ENCODE measurements at places on chromosomes 5 and 9. TPM values are rescaled to one million over a fixed set of nuclear protein-coding genes. Genes with fewer than 3 reads are reported as not detected.

The SVEP1 gene
- total RNA-seq: not detected

The GARIN3 gene
- total RNA-seq: not detected

The PALM2AKAP2 gene
- not detected for total RNA-seq

The SET gene
- 241 TPM for total RNA-seq

The MELK gene
- 0.42 TPM for total RNA-seq

The PCDHB4 gene
- total RNA-seq: not detected

The PDE6A gene
- not detected for total RNA-seq

The OCLN gene
- total RNA-seq: 6.8 TPM

The CCDC192 gene
- total RNA-seq: not detected

The PCDH12 gene
- total RNA-seq: not detected

The PCDHB13 gene
- total RNA-seq: not detected

The SCGB3A2 gene
- total RNA-seq: not detected

The MSX2 gene
- total RNA-seq: 0.31 TPM

The IL4 gene
- total RNA-seq: not detected

DNA sequence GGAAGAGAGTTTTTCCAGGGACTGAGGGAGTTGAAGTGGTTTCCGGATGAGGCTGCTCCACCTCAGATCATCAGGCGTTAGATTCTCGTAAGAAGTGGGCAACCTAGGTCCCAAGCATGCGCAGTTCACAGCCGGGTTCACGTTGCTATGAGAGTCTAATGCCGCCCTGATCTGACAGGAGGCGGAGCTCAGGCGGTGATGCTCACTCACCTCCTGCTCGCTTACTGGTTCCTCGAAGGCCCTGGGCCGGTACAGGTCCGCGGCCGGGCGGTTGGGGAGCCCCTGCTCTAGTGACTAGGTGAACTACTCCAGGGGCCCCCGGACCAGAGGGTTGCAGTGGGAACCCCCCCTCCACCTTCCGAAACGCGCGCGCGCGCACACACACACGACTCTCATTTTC lies 997 bp upstream of the RNF130 start:
- no peak for DNase-seq

DNA sequence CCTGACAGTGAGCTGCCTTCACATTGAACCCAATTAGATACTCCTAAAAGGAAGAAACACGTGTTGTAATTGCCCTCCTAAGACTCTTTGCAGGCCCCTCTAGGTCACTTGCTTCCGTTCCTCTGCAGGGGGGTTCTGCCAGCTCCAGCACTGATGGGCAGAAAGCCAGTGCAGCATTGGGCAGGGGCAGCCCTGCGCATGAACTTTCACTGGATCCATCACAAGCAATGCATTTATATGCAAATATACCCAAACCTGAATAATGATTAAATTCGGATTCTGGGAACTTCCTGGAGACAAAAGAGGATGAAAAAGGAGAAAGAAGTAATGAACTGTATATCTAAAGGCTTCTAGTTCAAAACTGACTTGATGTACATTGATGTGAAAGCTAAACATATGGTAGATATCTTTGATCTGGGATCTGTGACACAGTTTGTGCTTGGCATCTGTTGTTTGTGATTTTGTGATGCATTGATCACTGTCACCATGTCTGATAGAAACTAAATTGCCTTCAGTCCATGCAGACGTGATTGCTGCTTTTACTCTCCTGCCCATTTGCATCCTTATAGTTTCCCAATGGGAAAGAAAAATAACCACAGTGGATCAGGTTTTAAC lies 313.4 kb downstream of the DEPDC1B start:
- DNase-seq: no peak

DNA sequence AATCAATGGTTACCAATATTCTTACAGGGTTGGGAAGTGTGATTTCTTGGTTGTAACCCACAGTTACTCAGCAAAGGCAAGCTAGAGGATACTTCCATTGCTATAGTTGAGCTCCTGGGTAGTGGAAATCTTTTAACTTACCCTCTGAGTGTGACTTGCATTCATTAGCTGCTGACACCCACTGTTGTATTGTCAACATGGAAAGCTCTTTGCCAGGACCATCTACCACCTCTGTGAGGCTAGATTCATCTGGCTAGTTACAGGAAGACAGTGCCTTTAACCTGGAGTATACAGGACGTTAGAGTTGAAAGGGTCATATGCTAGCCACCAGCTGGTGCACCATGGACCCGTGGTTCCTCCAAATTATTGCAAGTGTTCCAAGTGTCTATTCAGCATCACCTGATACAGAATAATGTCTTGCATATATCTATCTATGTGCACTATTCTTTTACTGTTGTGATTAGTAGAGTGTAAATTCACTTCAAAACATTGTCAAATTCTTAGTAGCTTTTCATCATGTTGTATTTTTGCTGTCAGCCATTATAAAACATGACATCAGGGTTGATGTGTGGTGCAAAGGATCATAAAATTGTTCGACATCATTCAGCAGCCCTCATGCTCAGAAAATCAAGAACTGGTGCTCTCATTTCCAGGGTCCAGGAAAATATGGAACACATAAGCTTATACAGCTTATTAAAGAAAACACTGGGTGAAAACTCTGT lies 239.0 kb downstream of the PJA2 start:
- DNase-seq: no peak

GRCh38 chr9:87567983-87568382 lies 70.3 kb downstream of the DAPK1 start:
- DNase-seq: no peak

GRCh38 chr9:32525709-32526030 lies 326 bp downstream of the RIGI start:
- no peak for DNase-seq

DNA sequence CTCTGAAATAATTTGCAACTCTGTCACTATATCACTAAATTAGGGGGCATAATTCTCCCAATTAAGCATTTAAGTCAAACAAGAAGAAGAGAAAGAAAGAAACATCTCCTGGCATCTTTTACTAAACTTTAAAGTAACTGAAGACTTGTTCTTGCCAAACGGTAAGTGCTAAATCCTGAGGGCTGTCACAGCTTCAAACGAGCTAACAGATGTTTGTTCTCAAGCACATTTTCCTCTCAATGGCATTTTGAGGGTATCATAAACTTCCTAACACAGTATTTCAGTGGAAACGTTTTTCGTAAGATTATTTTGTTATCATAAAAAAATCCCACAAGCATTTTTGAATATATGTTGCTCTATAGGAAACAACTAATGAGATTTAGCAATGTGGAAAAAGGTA lies 169.5 kb upstream of the TAS2R1 start:
- no peak for DNase-seq

- DNase-seq: no peak
Measured at GRCh38 chr5:172153695-172154094, 34.3 kb downstream of the STK10 start.

DNA sequence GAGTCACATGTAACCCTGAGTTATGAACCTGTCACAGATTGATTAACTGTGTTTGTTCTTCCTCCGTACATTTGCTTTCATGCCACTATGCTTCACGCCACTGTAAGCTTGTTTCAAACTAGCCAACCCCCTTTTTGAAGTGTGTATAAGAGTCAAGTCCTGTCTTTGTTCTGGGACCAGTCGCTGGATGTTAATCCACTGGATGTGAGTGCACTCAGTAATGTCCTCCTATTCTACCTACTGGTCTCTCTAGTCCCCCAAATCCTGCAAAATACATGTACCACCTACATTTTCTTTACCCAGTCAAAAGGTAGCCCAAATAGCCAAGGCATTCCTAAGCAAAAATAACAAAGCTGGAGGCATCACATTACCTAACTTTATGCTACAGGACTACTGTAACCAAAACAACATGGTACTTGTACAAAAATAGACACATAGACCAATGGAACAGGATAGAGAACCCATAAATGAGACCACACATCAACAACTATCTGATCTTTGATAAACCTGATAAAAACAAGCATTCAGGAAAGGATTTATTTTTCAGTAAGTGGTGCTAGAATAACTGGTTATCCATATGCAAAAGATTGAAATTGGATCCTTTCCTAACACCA lies 1139.1 kb upstream of the SEMA6A start:
- peak; percentile 8 for DNase-seq

GRCh38 chr5:150122158-150122510 lies 33.5 kb downstream of the PDGFRB start:
- DNase-seq: peak; percentile 53

DNA sequence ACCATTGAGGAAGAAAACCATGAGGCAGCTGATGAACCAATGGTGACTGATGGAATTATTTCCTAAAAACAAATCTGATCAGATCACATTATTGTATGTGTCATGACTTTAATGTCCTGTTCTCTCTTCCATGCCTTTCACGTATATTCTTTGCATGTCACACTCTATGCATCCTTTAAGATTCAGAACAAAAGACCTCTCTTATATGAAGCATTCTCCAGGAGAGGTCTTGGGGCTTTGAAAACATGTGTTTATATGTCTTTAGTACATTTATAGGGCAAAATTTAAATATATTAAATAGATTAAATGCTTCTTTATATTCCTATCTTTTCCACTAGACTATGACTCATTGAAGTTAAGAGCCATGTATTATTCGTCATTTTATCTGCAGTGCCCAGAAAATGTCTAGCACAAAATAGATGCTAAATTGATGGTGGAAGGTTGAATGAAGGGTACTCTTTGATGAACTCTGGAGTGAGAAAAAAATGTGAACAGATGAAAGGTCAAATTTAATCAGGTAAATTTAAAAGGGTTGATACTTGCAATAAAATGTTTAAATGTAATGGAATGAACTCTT lies 196.3 kb downstream of the PSAT1 start:
- no peak for DNase-seq

GRCh38 chr5:120806202-120806601 lies 342.1 kb downstream of the PRR16 start:
- no peak for DNase-seq

DNA sequence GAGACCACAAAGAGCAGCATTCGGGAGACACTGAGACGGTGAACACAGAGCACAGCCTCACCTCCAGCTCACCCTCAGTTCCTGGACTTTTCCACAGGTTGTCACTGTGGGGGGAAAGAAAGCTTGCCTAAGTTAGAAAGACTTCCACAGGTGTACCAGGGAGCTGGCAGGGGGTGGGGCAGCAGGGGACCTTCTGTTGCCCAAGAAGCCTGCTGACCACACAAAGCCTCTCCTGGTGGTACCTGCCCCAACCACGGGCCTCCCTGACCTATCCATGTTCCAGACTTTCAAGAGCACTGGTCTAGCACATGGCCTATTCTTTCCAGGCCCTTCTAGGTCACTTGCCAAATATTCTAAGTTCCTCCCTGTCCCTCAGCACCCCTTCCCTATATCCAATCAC lies 550.8 kb downstream of the BNC2 start:
- DNase-seq: no peak

DNA sequence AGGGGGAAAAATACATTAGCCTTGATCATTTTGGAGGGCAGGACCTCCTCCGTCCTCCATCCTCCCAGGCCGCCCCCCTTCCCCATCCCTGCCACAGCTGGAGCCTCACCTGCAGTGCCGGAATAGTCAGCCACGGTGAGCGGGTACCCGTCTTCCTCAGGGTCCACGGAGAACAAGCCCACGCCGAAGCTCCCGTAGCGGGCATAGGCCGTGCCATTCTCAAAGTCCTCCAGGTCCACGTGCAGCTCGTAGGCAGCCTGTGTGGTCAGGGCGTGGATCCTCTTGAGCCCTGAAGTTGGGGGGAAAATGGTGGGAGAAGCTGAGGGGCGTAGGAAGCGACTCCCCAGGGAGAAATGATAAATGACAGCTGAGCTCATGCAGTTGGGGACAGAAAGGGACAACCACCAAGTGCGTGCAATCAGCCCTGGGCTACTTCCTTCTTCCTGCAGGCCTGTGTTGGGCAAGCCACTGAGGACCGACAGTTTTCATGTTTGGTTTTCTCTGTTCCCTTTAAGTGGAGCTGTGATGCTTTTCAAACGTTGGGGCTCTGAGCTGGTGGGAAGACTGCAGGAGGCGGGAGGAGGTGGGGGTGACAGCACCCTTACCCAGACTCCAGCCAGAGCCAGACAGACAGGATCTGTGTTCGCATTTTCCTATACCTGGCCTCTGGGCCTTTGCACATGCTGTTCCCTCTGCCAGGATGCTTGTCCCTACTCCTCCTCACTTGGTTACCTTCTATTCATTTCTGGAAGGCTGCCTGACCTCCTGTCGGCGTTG lies 8.7 kb upstream of the QRFP start:
- no peak for DNase-seq

DNA sequence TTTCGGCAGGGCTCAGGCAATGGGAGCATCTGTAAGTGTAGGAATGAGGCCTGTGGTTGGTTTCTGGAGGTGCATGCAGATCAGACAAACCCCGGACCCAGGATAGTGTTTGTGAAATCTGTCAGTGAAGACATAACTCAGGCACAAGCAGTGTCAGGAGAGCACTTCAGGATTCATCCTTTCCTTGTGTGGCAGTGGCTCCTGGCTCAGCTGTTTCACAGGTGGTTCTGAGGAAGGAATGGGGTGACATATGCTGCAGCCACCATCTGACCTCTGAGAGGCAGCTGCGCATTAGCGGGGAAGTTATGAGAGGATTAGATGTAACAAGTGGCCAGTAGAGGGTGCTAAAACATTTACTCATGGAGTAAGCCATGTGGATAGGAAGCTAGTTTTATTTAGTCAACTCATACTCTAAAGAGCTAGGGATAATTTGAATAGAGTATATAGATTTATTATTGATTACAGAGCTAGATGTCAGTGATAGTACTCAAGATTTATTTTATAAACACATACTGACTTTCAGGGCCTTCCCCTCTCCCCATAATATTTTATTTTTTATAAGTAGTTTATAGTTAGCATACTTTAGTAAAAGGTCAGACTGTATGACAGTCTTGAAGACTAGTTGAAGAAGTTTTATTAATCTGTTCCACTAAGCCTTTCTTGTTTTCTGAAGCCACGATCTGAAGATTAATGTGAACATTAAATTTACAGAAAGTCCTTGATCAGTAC lies 28.4 kb downstream of the NNT start:
- no peak for DNase-seq

DNA sequence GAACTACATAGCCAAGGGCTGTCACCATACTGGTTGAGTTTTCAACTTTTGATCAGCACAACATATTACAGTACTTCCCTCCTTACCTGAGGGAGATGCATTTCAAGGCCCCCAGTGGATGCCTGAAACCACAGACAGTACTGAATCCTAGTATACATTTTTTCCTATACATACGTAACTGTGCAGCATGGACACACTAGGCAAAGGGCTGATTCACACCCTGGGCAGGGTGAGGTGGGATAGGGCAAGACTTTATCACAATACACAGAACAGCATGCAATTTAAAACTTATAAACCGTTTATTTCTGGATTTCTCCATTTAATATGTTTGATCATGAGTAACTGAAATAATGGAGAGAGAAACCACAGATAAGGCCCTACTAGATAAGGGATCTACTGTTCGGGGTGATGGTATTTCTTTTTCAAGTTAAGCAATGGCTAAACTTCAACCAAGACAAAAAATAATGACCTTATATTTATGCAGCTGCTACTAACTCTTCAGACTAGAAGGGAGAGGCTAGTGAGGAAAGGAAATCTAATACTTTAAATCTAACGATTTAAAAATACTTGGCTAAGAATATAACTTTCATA lies 186.9 kb upstream of the GNA14 start:
- no peak for DNase-seq

- DNase-seq: no peak
Measured at GRCh38 chr5:171201310-171201709, 107.7 kb upstream of the TLX3 start.

GRCh38 chr5:101687349-101687985 lies 608.6 kb downstream of the SLCO4C1 start:
- DNase-seq: no peak
